Activated CD4-positive, alpha-beta T cell treated with anti-CD3 and anti-CD28 coated beads, Interleukin-2, Interleukin-6, amounts not matched to agents 100 ng/mL and 50 ng/mL, durations not matched to agents 16 hours and 8 hours (primary cell): ENCODE measurements at places on chromosomes 16 and 17.

DNA sequence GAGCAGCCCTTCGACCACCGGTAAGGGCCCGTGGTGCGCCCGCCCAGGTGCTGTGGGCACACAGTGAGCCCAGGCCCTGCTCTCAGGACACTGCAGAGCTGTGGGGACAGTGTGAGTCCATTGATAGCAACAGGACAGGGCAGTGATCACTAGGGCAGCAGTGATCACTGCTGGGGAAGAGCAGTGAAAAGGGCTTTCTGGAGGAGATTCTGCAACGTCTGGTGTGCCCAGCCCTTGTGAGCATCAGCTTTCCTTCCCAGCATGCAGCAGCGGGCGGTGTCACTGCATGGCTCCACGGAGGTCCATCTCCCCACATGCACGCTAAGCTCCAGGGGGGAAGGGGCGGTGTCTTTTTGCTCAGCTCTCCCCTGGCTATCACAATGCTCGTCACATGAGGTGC, 32.1 kb downstream of the MAP1LC3B start:
- DNase-seq, result no peak

DNA sequence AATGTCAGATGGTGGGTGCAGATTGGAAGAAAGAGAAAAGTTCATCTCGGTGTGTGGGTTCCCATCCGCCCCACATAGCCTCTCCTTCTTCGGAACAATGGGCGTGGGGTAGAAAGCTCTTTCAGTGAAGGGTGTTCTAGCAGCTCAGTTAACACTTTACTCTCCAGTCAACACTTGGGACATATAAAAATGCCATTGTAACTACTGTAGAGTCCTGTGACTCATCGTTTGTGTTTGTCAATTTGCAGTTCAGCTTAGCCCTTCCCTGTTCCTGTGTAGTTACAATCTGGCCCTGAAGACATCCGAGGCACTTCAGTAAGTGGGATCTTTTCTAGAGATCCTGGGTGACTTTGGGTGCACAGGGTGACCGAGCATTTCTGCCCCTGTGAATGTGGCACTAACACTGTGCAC, 11.5 kb upstream of the CLEC18C start:
- peak; percentile 4 for DNase-seq

GRCh38 chr16:50208460-50208931, 55.4 kb downstream of the TENT4B start:
- DNase-seq, result no peak

DNA sequence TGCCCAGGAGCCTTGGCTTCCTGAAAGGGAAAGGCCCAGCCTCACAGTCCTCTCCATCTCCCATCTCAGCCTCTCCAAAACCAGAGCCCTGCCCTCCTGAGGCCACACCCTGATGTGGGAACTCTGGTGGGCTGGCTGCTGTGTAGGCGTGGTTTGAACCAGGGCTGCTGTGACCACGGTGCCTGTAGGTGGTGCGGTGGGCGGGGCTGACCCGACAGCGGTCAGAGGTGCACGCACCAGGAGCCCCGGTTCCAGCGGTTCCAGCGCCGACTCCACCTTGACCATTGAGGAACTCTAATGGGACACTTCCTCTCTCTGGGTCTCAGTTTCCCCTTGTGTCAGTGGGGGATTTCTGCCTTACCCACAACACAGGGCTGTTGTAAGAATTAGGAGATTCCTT, 2.4 kb downstream of the RAP1GAP2 start:
- no peak for DNase-seq

- DNase-seq, result no peak
Observed at GRCh38 chr16:13873835-13874438, 46.0 kb upstream of the ERCC4 start.

DNA sequence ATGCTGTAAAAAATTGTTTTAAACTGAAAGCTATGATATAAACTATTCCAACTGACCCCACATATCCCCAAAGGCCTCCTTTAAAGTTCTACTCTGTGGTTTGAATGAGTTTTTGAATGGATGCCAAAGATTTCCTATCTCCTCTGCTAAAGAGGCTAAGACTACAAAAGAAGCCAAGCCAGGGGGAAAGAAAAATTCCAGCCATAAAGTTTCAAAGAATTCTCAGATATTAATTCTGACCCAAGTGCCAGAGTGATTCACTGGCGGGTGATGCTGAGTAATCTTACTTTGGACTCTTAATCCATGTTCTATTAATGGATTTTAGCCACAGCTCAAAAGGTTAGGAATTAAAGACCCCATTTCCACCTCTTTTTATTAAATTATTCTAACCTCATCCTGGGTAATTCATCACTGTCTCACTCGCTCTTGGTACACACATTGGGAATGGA, 60.7 kb downstream of the HS3ST3A1 start:
- no peak for DNase-seq

DNA sequence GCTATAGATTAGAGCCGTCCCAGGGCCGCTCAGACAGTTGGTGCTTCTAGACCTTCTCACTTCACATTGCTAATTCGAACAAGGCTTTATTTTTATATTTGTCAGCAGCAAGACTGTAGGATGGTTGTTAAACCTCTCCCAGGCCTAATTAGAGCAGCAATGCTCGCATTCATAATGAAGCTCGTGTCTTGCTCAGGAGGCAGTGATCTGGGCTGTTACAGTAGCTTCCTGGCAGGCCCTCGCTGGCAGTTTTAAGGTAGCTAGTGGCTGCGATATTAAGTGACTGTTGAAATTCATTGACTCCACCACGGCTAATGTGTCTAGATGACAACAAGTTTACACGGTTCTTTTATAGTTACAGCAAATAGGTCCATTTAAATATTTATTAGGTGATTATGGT, 23.2 kb upstream of the ANKFN1 start:
- DNase-seq, result no peak

DNA sequence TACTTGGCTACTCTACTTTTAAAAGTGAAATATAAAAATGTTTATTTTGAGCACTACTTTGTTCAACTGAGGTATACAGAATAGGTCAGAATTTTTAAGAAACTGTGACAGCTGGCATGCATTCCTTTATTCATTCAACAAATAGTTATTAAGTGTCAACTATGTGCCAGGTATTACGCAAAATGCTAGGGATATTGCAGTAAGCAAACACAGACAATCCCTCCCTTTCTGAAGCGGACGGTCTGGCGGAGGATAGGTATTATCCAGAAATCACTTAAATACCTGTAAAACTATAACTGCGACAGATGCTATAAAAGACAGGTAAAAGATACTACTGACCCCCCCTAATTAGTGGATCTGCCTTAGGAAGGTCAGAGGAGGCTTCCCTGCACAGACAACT, 26.1 kb downstream of the METTL16 start:
- DNase-seq, result no peak

- DNase-seq, result no peak
Observed at GRCh38 chr17:39808409-39808997, 55.6 kb downstream of the IKZF3 start.

- no peak for DNase-seq
Observed at GRCh38 chr17:7703584-7704479, 1.2 kb upstream of the EFNB3 start.

GRCh38 chr16:19809693-19810092, 75.0 kb downstream of the GPRC5B start:
- no peak for DNase-seq

DNA sequence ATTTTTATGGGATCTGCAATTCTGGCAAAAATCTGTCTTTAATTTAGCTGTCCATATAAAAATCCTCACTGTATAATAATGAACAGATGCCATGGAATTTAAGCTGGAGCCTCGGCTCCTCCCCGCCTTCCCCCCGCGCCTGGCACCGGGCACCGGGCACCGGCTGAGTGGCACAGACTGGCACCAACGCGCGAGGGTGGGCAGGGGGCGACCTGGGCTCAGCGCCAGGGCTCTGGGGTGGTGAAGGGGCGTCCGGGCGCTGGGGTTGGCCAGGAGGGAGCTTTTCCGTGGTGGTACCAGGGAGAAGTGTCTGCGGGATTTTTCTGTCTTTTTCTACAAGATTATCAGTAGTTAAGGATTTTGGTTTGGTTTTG, 9.1 kb downstream of the NEUROD2 start:
- DNase-seq, result no peak

DNA sequence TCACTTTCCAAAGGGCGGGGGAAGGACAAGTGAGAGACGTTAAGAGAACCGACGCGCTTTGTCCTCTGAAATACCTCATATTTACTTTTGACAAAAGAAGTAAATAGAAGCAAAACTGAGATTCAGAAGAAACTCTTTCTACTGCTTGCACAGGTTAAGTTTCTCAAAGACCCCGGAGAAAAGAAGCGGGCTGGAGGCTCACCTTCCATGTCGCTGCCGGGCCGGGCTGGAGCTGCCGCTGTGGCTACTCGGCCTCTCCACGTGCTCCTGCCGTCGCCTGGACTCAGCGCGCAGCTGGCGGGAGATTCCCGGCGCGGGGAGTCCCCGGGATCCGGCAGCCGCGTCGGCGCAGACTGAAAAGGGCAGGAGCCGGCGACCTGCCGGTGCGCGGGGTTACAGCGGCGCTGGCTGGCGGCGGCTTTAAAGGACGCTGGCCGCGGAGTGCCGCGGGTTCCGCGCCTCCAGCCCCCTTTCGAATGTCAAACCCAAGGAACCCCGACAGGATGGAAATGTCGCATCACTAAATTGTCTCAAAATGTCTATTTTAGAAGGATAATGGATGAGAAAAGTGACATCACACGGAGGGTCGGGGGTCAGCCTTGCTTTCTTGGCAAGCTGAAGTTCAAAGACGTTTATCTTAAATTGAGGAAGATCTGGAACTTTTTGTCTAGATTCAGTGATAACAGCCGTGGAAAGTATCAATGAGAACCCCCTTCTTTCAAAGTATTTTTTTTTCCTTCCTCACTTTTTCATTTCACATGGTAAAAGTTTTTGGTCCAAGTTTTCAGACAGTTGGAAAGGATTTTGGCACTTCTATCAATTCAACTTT, at the start of gene IKZF3:
Gene IKZF3, minus strand, starts transcription at position 395 of the 829 bp plus-strand sequence. Its CDS starts 186 bp downstream, at position 209.
- peak; percentile 87 for DNase-seq

DNA sequence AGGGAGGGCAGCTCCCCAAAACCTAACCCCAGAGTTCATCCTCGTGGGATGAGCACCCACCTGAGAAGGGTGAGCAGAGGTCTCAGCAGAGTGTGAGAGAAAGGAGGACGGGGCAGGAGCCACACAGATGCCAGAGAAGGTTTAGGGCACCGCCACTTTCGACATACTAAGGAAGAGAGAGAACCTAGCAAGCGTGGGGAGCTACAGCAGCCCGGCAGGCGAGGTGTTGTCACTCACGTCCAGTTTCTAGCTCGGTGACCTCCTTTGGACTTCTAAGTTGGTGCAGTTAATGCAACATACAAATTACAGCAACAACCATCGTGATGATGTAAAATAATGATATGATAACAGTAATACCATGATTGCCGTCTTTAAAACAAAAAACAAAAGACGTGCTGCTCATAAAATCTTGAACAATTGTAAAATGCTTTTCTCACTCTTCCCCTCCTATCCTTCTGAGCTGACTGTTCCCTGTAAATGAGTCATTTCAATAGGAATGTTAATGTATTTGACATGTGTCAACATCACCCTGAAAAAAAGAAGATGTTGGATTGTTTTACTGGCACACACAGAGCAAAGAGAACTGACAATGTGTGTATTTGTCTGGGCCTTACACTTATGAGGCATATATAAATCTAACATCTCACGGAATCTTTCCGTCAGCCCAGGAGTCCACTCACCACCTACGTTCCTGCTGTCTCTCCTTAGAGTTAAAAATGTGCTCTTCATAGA, 158.2 kb upstream of the MAF start:
- no peak for DNase-seq

- DNase-seq, result no peak
Observed at GRCh38 chr16:77705351-77705750, 17.0 kb upstream of the NUDT7 start.

DNA sequence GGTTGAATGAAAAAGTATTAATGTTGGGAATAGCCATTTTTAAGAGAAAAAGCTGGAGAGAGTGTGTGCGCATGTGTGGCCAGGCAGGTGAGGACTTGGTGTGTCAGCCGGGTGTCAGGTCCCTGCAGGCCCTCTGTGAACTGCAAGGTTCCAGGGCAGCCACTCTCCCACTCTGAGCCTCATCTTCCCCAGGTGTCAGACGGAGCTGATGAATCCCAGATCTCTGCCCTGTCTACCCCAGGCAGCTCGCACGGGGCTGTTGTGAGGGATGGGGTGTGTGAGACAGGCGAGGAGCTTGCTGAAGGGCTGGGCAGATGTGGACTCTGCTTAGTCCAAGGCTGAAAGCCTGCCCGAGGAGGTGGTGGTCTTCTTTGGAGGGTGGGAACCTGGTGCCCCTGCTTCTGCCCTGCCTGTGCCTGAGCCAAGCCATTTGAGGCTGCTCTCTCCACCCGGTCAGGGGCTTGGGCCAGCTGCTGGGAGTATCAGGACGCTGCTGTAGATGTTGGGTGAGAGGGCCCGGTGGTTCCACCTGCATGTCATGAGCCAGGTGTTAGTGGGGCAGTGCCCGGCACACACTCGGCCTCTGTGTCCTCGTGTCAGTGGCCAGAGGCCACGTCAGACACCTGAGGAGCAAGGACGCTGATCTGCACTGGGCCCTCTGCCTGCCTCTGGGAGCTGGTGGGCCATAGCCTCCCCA, 122.4 kb downstream of the RAB11FIP4 start:
- no peak for DNase-seq

DNA sequence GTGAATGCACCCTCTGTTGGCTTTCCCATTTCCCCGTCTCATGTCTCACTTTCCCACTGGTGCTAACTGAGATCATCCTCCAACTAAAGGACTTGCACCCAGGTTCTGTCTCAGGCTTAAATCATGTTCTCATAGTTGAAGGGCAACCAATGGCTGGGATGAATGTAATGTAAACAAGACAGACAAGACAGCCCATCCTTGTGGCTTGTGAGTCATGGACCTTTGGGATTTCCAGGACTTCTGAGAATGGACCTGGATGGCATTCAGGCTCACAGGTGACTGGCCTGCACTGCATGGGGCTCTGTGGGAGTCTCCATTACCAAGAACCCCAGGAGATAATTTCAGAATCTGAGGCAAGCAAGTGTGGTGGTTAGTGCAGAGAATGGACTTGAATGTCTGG, 347.5 kb downstream of the HAPSTR1 start:
- no peak for DNase-seq

- no peak for DNase-seq
Observed at GRCh38 chr17:28662527-28662829, 473 bp downstream of the SUPT6H start.

- DNase-seq, result peak; percentile 57
Observed at GRCh38 chr16:30535106-30535776, 583 bp upstream of the ZNF747 start.

DNA sequence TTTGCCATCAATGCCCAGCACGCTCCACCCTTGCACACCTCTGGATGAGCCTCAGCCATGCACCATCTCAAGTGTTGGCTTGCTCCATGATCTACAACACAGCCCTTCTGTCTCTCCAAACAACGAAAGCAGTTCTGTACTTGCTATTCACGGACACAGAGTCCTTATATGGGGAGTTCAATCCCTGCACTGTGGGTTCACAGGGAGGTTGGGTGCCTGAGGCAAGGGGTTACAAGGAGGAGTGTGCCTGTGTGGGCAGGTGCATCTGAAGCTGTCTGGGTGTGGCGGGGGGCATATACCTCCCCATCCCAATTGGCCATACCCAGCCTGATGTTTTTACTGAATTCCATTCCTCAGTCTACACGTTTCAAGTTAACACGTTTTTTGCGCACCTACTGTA, 5.6 kb downstream of the RUNDC3A start:
- no peak for DNase-seq

GRCh38 chr17:33976831-33977230, 278.3 kb upstream of the CCL2 start:
- no peak for DNase-seq

GRCh38 chr17:46742565-46743270, 75.8 kb downstream of the WNT3 start:
- no peak for DNase-seq

GRCh38 chr17:36629252-36629847, 28.0 kb downstream of the MRM1 start:
- DNase-seq, result peak; percentile 87

GRCh38 chr16:2768403-2769089, 8.5 kb downstream of the ELOB start:
- DNase-seq, result no peak

- DNase-seq, result no peak
Observed at GRCh38 chr16:49482690-49483089, 109.1 kb downstream of the C16orf78 start.
